Left ventricle myocardium inferior (tissue), 1 donor: ENCODE measurements at places on chromosomes 1 and 21.

- DNase-seq: no peak
Measured at GRCh38 chr1:156875341-156875615, 14.6 kb downstream of the NTRK1 start.

GRCh38 chr1:65195495-65196417 is 47.8 kb downstream of the AK4 start:
- DNase-seq: no peak

- DNase-seq: no peak
Measured at GRCh38 chr1:29052100-29052499, 71.6 kb downstream of the TMEM200B start.

DNA sequence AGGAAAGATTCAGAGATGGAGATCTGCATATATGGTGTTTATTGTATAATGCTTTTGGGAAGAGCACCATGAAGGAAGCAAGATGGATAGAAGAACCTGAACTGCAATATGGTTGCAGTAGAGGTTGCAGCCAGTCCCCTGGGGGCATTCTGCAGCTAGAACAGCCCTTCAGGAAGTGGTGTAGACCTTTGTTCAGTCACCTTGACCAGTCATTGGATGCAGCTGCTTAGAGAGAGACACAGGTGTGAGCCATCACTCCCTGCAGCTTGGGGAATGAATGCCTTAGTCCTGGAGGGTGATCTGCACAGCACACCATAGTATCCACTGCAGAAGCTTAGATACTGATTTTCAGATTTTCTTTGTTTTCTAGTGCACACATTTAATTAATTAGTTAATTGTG is 42.3 kb downstream of the NEK7 start:
- no peak for DNase-seq

DNA sequence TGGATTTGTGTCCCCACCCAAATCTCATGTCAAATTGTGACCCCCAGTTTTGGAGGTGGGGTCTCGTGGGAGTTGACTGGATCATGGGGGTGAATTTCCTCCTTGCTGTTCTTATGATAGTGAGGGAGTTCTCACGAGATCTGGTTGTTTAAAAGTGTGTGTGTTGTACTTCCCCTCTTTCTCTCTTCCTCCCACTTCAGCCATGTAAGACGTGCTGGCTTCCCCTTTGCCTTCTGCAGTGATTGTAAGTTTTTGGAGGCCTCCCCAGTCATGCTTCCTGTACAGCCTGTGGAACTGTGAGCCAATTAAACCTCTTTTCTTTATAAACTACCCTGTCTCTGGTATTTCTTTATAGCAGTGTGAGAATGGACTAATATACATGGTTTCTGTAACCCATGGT is 64.6 kb downstream of the RHOU start:
- DNase-seq: no peak

GRCh38 chr1:196661345-196661744 is 9.5 kb downstream of the CFH start:
- DNase-seq: no peak

DNA sequence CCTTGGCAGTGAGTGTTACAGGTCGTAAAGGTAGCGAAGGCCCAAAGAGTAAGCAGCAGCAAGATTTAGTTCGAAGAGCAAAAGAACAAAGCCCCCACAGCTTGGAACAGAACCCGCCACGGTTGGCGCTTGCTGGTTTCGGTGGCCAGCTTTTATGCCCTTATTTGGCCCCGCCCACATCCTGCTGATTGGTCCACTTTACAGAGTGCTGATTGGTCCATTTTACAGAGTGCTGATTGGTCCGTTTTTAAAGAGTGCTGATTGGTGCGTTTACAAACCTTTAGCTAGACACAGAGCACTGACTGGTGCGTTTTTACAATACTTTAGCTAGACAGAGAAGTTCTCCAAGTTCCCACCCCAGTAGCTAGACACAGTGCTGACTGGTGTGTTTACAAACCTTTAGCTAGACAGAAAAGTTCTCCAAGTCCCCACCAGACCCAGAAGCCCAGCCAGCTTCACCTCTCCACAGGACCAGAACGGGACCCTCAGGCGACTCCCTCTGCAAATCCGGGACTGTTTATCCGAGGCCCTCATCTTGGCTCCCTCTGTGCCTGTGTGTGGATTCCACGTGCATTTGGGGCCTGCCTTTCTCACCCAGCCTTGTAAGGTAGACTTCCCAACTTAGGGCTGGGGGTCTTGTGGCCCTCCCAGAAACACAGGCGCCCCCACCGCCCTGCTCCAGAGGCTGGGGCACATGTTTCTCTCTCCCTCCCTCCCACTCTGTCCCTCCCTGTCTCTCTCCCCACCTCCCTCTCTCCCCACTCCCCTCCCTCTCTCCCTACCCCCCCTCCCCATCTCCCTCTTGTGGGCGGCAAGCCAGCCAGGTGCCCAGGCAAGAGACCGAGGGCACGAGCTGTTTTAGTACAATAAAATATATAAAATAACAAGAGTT is 12.6 kb downstream of the FTCD start:
- DNase-seq: no peak

DNA sequence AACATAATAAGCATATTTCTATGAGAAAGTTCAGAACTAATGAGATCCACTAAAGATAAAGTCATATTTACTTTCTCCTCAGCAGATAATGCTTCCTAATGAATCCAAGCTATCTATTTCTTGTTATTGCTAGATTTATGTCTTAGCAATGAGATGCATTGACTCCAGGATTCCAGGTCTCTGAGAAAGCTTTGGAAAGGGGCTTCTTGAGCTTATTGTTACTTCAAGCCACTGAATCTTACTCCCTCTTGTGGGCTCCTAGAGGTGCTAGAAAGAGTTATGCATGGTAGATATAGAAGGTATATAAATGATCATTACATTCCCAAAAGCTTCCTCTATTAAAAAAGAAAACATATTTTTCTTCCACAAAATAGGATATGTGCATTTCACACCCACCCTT is 246.4 kb upstream of the ADAMTS5 start:
- DNase-seq: no peak

DNA sequence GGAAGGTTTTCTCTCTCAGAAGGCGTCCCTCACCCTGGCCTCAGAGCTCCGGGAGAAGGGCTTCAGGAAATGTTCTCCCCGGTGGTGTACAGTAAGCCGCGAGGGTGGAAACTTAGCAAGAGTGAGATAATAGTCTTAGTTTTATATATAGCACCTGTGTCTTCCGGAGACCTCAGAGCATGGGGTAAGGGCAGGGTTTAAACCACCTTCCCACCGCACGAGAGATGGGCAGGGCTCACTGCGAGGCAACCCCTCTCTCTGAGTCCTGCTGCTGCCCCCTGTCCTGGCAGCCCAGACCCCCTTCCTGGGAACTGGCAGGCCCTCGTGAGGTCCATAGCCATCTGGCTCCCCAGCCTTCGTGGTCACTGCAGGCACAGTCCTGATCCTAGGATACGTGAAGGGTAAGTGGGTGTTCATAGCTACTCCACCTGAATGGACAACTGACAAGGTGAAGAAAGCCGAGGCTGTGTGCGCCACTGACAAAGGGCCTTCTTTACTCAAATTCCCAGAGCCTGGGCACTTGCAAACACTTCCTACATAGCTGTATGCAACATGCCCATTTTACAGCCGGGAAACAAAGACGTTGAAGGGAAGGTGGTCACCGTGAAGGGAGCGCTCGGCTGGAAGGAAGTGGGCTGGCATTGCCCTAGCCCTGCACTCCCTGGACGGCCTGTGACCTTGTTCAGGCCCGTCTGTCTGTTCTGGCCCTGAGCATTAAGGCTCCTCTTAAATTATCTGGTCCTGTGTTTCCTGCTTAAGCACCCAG is 26.9 kb downstream of the ITPKB start:
- DNase-seq: no peak

DNA sequence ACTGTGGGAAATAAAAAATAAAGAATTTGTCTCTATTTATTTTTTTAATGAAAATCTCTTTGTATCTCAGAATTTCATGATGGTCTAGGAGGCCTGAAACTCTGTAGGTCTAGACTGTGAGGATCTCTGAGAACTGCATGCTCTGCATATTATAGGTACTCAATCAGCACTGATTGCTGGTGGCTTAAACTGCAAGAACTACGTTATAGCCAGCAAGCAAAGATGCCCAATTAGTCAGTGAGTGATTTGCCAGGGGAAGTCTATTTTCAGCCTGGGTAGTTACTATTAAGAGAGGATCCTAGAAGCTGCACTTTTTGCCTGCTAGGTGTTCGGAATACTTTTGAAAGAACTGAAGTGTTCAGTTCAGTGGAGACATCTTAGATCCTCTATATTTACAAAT is 87.4 kb downstream of the GPR52 start:
- no peak for DNase-seq

GRCh38 chr1:209485167-209485566 is 98.3 kb upstream of the CAMK1G start:
- DNase-seq: peak; percentile 19

DNA sequence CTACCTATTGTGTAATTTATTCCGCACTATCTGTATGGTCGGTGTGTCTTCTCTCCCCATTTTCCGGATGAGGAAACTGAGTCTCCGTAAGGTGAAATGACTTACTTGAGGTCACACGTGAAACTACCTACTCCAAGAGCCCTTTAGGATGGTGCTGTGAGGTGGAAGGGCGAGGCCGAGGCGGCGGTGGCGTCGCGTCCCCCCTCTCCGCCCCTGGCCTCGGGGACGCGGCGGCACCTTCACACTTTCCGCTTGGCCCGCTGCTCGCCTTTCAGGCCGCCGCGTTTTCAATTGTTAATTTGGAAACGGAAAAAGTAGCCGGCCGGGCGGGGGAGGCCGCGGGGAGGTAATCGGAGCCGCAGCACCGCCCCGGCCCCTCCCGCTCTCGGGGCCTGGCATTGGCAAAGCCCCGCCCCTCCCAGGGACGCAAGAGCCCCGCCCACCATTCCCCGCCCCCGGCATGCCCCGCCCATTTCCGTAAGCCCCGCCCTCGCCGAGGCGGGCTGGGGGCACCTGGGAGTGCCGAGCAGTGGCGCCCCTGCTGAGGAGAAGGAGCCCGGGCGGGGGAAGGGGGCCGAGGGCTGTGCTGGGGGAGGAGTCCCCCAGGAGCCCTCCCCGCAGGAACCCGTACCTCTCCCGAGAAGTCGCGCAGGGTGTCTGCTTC is 18.6 kb downstream of the KCNQ4 start:
- peak; percentile 84 for DNase-seq

GRCh38 chr1:218209351-218209861 is 75.7 kb upstream of the RRP15 start:
- no peak for DNase-seq

- no peak for DNase-seq
Measured at GRCh38 chr1:31688233-31688918, 15.4 kb downstream of the COL16A1 start.

DNA sequence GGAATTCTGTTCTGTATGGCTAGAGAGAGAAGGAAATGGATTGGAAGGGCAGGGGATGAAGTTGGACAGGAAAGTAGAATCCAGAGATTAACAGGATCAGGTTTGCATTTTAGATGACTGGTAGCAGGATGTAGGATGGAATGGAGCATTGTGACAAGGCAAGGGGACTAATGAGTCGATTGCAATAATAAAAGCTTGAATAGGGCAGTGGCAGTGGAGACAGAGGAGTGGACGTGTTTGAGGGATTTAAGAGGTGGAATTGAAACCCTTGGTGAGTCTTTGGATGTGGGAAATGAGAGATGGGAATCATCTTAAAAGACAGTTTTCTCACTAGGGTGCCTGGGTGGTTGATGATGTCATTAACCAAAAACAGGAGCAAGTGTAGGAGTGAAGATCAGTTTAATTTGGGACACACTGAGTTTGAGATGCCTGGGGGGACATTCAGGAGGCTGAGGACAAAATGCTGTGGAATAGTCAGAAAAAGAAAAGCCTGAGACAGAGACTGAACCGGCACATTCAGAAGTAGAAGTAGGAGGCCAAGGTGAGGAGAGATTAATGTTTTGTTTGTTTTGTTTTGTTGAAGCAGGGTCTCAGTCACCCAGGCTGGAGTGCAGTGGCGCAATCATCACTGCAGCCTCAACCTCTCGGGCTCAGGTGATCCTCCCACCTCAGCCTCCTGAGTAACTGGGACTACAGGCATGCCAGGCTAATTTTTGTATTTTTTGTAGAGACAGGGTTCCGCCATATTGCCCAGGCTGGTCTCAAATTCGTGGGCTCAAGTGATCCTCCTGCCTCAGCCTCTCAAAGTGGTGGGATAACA is 29.1 kb upstream of the C1orf146 start:
- no peak for DNase-seq

DNA sequence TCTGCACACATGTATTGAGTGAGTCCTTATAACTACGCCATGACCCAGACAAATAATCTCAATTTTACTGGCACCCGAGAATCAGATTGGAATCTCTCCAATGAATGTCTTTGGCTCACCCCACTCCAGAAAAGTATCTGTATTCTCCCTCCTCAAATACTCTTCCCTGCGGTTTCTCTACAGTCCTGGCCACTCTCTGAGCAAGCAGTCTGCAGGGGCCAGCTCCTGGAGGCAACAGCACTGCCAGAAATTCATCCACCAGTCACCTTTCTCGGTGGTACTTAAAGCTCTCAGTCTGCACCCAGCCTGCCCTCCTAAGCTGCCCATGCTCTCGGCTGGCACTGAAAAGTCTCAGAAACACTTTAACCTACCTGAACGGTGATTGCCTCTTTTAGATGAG is 16.1 kb upstream of the LYST start:
- DNase-seq: no peak

GRCh38 chr1:1832166-1832565 is 53.9 kb upstream of the NADK start:
- no peak for DNase-seq

GRCh38 chr1:18118491-18118890 is 10.9 kb downstream of the IGSF21 start:
- no peak for DNase-seq

DNA sequence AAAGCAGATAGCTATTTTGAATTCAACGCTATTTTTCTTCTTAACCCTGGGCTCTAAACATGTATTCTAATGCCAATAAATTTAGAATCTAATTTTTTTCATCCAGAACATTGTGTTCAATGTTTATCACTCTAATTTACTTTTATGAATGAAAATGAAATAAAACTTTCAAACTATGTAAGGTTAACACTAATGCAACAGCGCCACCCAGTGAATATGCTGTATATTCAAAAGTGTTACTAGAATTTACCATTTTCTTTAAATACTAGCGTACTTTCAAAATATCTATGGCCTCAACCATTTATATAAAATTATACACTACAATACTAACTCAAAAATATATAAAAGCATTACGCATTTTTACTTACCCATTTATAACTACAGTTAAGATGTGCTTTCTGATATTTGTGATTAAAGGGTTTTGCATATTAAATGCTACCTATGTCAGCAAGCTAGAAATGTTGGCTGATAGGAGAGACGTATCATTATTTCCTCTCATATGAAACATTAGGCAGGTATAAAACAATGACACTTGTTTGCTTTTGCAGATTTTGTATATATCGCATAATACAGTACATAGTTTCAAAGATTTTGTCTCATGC is 5.9 kb upstream of the NUF2 start:
- DNase-seq: no peak

DNA sequence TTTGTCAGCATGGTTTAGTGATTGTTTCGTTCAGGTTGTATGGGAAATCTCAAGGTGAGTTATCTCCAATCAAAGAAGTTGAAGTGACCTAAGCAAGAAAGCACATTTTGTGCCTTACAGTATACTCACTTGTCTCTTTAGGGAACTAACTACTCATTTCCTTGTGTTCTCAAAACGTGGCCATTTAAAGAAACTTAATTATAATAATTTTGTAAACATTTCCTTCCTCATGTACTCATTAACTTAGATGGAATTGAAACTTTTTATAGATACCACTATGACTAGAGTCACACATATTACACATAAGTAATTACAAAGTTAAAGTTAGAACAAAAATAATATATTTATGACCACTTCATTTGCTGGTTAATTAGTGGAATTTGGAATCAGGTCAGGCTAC is 552.6 kb downstream of the MRPL39 start:
- no peak for DNase-seq
